ENCODE measurements at places on chromosomes 3 and 15.

DNA sequence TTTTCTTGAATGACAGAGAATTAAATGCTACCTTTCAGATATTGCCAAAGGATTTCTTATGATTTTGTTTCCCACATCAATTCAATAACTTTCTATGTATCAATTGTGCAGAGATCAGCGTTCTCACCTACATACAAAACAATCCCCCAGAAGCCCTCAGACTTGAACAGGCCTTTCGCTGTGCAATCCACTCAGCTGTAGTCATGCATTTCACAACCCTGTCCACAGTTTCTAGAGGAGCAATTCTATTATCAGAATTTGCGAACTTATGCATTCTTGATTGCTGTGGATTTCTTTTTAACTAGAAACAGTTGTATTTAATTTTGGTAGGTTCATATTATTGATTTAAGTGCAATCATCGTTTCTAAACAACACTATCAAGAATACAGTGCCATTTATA is 13.7 kb upstream of the ALCAM start:
- no peak for DNase-seq

GRCh38 chr3:14532691-14533456 is 7.3 kb downstream of the GRIP2 start:
- DNase-seq = no peak

DNA sequence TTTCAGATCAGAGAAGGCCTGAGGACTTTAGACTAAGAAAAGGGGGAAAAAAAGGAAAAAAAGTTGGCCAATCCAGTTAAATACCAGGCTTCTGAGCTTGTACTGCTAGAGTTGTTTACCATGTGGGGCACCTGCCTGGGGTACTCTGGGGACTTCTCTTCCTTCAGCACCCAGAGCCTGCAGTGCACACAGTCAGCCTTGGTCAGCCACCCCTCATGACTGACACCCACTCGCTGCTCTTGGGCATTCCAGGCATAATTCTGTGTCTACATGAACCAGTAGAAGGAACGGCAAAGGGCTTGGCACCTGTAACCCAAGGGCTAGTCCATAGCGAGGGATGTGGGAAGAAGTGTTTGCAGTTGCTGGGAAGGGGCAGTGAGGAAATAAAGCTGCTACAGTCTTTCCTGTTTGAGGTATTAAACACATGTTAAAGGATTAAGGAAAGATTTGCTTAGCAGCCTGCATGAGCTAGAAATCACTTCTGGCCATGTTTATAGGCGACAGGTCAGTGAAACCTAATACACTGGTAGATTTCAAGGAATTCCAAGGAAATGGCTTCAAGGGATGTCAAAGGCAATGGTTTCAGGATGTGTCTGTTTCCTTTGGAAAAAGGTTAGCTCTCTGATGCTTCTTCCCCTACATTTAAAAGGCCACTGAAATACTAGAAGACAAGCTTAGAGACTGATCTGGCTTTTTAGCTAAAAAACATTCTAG is 232.5 kb downstream of the CHST2 start:
- no peak for DNase-seq

- DNase-seq = no peak
These were observed 37.9 kb downstream of the ETV5 start for GRCh38 chr3:186070996-186071395.

- DNase-seq = no peak
These were observed 134.3 kb downstream of the POLQ start for GRCh38 chr3:121411523-121411922.

DNA sequence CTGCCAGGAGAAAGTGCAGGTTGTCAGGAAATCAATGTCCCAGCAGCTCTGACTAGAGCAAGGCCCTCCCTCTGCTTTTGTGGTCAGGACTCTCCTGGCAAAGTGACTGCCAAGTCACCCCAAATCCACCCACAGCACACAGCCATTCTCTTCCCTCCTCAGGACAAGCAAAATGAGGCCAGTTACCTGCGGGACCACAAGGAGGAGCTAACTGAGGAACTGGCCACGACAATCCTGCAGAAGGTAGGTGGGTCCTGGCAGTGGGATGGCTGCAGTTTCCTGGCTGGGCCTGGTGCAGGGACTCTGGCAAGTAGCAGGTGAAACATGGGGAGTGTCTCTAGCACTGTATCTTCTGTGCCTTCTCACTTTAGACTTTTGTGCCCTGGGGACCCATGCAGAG is 142.5 kb upstream of the EIF1B start:
- DNase-seq = no peak

GRCh38 chr3:105398437-105398836 is 31.7 kb downstream of the ALCAM start:
- no peak for DNase-seq

DNA sequence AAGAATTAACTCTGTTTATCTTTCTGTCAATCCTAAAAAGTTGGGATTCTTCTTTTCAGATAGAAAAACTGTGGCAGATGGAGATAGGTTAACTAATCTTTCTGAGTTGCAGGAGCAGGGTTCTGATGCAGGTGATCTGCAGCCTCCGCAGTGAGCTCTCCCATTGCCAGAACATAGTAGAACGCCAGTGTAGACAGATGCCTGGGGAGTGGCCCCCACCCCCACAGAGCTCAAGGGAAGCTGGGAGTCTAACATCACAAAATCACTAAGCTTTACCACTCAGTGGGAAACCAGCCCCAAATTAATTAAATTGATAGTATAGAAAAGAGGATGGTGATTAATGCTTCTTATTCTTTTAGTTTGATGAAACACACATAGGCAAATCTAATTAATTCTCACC is 295.0 kb upstream of the ATP10A start:
- no peak for DNase-seq

DNA sequence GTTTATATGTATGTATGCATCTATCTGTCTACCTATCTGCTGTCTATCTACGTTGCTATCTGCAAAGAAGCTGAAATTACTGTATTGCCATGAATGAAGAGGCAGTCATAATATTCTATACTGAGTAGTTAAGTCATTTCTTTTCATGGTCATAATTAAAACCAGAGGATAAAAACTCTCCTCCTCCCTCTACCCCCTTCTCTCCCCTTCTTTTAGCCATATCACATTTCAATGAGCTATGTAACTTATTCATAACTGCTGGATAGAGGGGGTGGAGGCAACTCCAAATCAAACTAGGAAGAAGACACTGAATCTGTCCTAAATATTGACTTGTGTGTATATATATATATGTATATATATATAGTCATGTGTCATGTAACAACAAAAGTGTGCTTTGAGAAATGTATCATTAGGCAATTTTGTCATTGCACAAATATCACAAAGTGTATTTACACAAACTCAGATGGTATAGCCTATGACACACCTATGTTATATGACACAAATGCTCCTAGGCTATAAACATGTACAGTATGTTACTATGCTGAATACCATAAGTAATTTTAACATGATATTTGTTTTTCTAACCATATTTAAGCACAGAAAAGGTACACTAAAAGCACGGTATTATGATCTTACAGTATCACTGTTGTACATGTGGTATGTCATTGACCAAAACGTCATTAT is 229.7 kb upstream of the KCNMB2 start:
- DNase-seq = no peak

GRCh38 chr15:95687686-95688085 is 642.8 kb upstream of the NR2F2 start:
- DNase-seq = no peak

DNA sequence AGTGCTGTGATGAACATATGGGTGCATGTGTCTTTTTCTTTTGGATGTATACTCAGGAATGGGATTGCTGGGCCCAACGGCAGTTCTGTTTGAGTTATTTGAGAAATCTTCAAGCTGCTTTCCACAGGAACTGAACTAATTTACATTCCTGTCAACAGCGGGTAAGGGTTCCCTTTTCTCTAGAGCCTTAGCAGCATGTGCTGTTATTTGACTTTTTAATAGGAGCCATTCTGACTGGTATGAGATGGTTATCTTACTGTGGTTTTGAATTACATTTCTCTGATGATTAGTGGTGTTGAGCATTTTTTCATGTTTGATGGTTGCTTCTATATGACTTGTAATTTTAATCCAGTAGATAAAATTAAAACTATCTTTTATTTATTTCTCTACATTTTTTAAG is 1168.6 kb upstream of the ALCAM start:
- DNase-seq = no peak

- peak; percentile 4 for DNase-seq
These were observed 68.2 kb upstream of the CORO2B start for GRCh38 chr15:68510558-68510957.

DNA sequence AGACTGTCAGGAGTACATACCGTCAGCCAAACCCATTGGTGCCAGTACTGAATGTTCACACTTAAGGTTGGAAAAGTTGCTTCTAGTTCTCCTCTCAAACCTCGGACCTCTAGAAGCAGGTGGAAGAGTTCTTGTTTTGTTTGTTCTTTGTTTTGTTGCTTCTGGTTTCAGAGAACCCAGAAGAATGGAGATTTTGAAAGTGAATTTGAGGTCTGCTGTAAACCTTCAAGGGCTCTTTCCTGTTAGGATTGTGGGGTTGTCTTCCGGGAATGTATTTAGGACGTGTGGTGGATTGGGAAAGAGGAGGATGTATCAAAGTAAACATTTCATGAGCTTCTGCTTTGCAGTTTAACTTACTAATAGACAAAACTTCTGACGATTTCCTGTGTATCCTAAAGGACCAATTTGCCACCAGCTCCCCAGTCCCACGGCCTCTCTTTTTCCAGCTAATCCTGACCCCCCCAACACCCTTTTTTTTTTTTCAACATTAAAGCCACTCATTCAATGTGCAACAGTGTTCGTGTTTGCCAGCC is 50.3 kb downstream of the FILIP1L start:
- peak; percentile 48 for DNase-seq

All from fibroblast of pulmonary artery (primary cell).